ENCODE measurements at places on chromosomes 2 and 18.

- no peak for DNase-seq
These were observed 269.2 kb upstream of the HDAC4 start for GRCh38 chr2:239669899-239670460.

DNA sequence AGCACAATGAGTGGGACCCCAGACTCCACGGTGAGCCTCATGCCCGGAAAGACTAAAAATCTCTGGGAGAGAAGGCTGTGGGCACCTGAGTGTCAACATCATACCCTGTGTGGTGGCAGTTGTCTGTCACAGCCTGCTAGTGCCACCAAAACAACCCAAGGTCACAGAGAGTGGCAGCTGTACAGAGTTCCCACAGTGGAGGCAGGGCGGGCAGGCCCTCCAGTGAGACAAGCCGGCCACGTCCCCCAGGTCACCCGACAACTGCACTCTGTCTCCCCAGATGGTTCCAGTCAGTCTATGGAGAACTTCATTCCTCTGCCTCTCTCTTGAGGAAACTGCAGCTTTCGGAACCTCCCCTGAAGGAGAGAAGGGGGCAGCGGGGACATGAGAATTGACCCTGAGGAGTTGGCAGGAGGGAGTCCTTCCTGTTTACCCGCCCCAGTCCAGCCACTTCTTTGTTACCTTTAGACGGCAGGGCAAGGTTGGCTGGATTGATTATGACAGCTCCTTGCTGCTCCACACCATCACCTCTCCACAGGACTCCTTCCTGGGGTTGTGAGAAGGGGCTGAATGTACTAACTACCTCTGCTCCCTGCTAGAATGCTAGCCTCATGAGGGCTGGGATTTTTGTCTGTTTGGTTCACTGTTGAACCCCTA lies 11.3 kb upstream of the FIGLA start:
- no peak for DNase-seq

DNA sequence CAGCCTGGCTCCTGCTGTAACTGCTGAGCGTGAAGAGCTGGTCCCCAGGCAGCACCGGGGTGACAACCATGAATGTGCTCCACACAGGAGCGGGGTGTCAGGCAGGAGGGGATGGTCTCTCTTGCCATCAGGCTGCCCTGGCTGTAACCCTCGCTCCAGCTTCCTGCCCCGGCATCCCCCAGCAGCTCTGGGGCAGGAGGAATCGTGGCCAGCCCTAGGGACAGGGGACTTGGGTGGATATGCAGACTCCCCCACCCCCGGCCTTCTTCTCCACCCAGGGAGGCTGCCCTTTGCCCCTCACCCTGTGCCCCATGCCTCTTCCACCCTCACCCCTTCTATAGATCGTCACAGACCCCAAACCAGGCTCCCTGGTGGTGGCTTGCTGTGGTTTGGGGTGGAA lies 69.4 kb upstream of the SMAD7 start:
- no peak for DNase-seq

DNA sequence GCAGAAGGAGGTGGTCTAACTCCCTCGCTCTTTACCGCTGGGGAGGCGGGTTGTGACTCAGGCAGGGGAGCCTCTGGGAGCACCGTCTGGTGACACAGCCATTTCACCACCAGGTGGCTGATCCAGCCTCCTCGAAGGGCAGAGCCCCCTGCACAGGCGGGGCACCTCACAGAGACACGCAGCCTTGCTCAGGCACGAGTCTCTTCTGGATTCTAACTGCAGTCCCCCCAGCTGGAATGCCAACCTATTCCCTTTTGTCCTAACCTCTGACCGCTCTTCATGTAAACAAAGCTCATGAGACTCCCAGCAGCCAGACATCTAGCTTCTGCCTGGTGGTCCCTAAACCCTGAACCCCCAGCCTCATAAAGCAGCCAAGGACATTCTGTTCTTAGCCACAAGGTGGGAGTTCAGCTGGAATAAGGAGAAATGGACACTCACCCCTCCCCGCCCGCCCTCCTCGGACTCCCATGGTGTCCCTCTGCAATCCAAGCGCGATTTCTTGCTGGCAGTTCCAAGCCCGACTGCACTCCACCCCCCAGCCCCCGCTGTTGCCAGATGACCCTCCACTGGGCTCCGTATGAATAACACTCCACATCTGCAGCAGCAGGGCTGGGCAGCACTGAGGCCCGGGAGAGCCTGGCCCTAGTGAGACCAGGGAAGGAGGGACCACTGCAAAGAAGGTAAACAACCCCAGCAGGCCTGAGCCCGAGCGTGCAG lies 84.3 kb downstream of the TNS1 start:
- no peak for DNase-seq

- no peak for DNase-seq
These were observed 15.6 kb downstream of the PLCD4 start for GRCh38 chr2:218623366-218623705.

DNA sequence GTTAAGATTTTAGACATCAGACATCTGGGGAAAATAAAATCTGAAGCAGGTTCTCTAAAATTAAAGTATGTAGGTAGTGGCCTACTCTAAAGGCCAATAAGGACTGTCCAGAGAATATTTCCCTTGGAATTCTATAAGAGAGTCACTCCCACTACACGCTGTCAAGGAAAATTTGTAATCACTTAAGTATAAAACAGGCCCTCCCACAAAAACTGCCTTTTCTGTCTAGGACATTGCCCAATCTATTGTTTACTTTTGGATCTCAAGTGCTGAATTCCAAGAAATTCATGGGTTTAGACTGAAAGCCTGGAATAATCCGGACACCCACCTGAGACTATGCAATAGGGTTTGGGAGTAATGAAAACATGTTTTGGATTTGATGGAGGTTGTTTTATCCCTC lies 1.7 kb upstream of the SRBD1 start:
- DNase-seq: no peak

- no peak for DNase-seq
These were observed 117.5 kb downstream of the ATP9B start for GRCh38 chr18:79186649-79187048.

DNA sequence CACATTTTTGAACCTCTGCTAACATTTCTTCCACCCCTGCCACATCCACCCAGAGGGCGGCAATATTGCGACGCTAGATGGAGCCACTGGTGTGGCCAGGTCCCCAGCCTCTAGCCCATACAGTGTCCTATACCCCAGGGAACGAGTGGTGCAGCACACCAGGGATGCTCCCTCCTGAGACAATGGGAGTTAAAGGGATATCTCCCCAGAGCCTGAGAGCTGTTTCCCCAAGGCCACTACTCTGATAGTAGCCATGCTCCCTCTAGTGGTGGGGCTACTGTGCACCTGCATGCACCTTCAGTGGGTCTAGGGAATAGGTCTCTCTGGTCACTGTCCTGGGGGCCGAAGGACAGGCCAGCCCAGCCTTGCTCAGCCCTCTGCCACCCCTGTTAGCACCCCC lies 336.4 kb upstream of the FSHR start:
- DNase-seq: peak; percentile 10

GRCh38 chr2:3604207-3604877 lies 9.4 kb downstream of the COLEC11 start:
- no peak for DNase-seq

DNA sequence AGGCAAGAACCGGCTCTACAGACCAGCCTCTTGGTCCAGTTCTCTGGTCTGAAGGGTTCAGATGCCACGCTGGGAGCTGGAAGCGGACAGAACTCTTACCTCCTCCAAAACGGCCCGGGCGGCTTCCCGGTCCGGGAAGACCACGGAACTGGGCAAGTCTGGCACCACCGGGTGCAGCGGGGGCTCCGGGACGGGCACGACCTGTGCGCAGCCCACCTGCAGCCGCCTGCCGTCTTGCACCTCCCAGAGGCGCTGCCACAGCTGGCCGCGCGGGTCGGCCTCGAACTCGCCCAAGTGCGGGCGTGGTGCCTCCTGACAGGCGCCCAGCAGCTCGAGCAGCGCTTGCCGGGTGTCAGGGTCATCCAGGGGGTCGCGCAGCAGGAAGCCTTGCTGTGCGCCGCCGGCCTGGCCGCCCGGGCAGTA lies 773 bp downstream of the CMPK2 start:
- DNase-seq: no peak

DNA sequence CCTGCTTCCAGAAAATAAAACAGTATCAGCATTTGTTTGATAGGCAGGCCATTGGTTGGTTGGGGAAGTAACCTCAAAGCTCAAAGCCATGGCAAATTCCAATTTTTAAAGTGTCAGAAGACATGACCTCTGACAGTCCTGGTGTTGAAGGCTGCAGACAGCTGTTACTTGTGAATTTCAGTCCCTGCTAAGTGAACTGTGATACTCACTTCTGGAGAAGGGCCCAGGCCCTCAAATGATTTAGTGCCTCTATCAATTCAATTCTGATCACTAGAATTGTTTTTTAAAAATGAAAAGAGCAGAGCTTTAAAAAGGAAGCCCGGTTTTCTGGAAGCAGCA lies 23.1 kb downstream of the MRPL44 start:
- DNase-seq: no peak

DNA sequence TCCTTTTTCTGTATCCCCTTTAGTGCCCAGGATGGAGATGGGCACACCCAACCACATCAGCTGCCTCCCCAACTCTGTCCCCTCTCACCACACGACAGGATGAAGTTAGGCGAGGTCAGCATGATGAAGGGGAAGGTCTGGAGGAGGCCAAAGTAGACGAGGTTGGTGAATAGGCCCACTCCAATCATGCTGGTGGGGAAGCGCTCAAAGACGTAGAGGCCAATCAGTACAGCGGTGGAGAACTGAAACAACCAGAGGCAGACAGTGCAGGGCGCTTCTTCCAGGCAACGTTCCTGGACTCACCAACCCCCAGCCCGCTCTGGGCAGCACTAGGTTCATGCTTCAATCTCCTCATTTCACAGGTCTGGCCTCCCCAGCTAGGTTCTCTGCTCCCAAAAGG lies 2.9 kb downstream of the TEX261 start:
- no peak for DNase-seq

DNA sequence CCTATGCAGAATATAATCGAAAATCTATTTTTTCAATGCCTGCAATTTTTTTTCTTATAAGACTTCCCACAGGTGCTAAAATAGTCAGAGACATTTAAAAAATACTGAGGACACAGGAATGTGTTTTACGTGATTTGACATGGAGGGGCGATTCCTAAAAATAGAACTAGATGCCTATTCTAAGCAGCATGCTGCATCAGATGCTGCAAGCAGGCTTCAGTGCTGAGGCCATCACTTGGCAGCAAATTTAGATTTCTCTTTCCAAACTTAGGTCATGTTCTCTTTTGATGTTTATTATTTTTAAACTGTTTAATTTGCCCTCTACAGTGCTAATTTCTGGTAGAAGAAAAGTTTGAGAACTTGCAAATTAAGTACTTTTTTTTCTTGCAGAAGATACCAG lies 43.7 kb upstream of the NCK2 start:
- no peak for DNase-seq

GRCh38 chr18:32956591-32957315 lies 183.9 kb upstream of the KLHL14 start:
- DNase-seq: no peak

- no peak for DNase-seq
These were observed 23.2 kb upstream of the IMP4 start for GRCh38 chr2:130319536-130319935.

DNA sequence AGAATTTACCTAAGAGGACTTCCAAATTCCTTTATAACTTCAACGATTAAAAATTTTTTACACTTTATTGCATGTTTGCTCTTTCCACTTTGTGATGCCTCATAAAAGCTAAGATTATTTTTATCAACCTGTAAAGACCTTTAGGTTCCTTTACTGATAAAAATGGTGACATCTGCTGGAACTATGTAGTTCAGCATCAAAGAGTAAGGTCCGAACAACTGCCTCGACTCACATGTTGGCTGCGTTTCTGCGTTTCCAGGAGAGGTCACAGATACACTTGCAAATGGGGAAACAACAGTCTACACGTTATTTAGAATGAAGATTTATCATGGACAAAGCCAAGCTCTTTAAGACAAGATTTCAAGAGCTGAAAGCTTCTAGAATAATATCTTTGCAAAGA lies 18.8 kb upstream of the TMX3 start:
- DNase-seq: no peak

GRCh38 chr2:132741754-132742153 lies 71.7 kb upstream of the LYPD1 start:
- no peak for DNase-seq

DNA sequence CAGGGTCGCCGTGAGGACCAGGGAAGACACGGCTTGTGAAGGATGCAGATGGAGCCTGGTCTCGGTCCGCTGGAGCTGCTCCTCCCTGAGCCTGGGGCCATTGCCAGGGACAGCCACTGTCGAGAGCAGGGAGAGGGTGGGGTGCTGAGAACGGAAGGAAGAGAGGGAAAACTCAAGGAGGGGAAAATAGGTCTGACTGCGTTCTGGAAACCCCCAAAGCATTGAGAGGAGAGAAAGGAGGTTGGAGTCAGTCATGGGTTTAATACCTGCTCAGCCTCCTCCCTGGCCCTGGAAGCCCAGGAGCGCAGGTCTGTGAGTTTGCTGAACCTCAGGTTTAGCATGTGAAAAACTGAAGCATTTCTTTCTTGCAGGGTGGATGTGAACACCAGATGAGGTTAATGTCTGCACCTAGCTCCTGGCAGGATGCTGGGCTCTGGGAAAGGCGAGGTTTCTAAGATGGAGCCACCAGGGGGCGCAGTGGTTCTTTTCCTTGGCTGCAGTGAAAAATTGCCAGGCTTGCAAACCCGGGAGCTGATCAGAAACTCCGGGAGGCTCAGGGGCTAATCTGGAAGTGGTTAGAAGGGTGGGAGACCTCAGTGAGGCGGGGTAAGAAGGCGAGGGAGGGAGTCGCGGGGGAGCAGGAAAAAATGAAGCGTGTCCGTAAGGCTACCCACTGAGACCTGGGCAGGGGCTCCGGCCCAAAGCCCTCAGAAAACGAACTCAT lies 33.6 kb upstream of the RNF149 start:
- peak; percentile 48 for DNase-seq

GRCh38 chr18:57523171-57523956 lies 63.1 kb downstream of the FECH start:
- DNase-seq: no peak

DNA sequence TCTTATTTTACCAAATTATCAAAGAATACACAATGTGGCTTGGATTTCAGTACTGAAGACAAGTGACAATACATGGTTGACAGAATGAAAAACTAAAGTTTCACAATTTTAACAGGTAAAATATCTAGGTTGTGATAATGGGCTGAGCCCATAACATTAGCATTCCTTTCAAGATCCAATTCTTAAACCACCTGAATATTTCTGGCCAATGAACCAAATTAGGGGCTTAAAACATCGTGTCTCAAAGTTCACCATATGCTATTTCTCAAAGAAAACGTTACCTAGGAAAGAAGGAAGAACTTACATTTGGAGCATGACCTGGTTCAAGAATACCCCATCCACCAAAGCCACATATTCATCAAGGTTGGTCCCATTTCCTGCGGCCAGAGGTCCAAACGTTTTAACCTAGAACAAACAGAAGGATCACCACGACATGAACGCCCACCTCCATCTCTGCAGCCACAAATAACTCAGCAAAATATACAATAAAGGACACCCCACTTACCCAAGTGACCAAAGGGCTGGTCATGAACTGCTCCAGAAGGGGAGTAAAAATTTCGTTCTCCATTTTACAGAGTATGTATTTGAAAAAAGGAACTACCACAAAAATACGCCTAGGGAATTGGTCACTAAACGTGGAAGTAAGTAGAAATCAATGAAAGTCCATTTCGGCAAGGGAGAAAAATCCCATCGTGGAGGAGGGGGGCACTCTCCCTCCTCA lies 984 bp downstream of the CCDC88A start:
- DNase-seq: no peak

Data from DMS153 (cell line).